ENCODE measurements at places on chromosomes 5 and 9.
A peak's percentile ranks its signal among the peaks of the same experiment; 100 is the strongest.

GRCh38 chr5:32223972-32224609, 50.0 kb upstream of the GOLPH3 start:
- DNase-seq, result peak; percentile 84

- peak; percentile 67 for DNase-seq
Measured at GRCh38 chr5:168578538-168579487, at the start of gene PANK3. PANK3 (minus strand) TSS chr5:168579368; CDS start chr5:168579283, 85 bp downstream.

DNA sequence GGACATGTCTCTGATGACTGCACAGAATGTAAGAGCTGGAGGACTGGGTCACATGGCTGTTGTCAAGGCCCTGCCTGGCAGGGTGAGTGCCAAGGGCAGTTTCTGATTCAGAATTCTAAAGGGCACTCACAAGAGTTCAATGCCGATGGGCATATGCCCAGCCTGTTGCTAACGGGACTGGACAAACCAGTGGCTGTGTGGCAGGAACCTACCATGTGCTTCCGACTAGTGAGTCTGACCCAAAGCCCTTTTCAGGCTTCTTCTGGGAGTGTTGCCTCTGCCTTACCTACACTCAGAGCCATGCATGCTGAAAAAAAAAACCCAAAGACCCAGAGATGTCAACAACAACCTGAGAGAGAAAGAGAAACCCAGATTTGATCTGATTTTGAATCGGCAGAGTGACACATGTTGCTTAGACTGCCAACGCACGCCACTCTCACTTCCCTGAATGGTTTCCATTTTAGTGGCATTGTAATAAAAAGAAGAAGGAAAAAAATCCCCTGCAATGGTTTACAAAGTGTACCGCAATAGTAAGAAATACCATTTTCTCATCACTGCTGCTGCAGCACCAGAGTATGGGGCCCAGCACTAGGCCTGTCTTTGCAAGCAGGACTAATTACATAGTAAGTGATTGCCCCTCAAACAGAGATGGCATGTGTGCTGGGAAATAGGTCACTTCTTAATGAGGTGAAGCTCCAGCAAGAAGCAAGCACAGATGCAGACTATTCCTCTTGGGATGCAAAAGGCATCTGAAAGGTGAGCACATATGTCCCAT, 194.3 kb downstream of the PALM2AKAP2 start:
- DNase-seq, result no peak

DNA sequence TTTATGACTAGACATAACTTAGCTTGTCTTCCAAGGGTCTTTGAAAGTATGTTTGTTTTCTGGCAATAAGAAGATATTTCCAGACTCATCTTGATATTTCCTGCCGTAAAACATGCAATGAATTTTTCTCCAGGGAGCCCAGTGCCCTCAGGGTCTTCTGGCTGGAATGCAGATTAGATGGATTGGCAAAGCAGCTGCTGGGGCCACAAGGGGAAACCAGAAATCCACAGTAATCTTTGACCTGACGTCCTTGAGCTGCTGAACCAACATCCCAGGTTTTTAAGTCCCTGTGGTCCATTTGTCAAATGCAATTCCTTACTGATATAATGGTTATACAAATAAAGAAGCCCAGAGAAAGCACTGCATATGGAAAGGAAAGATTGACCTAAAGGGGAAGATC, 93.0 kb downstream of the THBS4 start:
- peak; percentile 17 for DNase-seq

GRCh38 chr5:86354664-86355063, 263.1 kb upstream of the COX7C start:
- DNase-seq, result no peak

DNA sequence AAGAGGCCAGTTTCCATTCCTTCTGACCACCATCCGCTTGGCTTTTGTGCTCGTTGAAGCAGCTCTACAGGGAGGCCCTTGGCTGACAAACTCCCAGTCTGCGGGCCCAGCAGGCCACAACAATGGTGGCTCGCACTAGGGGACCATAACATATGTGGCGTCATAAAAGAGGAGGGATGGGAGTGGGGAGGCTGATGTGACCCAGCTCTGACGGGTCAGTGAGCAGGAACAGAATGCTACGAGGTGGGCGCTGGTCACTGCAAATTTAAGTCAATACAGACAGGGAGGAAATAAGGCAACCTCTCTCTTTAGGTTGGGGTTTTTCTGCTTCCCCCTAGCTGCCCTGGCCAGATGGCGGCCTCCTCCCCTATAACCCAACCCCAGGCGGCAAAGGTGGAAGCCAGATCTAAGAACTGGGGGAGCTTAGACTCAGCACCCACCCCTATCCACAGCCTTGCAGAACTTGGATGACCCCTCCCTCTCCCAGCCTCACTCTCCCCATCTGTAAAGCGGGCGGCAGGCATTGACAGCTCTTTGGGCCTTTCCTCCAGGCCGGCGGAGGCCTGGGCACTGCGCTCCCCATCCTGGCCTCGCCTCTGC, 778 bp downstream of the FRRS1L start:
- DNase-seq, result no peak

DNA sequence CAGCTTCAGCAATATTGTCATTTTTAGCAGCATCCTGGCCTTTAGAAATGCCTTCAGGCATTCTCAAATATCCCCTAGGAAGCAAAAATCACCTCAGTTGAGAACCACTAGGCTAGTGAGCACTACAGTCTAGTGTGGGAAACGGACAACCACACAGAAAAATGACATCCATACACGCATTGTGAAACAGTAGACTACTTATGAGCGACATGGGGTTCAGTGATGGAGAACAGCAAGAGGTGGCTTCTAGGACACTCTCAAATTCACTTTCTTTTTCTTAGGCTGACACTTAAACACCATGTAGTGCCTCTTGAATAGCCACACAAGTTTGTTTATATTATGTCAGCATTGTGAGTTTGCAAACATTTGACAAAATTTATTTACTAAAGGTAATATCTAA, 203.0 kb downstream of the KDM4C start:
- DNase-seq, result no peak

DNA sequence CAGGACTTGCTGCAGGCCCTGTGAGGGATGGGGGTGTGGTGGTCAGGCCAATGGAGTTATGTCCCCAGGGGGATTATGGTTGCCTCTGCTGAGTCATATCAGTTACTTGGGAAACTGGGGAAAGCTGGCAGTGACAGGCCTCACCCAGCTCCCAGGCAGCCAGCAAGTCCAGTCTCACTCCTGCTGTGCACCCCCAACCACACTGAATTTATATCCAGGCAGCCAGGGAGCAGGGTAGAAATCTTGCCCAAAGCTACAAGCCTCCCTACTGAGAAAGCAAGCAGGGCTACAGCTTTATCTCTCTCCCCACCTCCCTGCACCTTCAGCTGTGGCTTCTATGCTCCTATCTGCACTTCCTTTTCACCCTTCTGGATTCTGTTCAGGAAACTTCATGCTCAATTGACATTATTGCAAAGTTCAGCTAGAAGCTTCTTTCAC, 2076.0 kb upstream of the CDH9 start:
- peak; percentile 65 for DNase-seq

DNA sequence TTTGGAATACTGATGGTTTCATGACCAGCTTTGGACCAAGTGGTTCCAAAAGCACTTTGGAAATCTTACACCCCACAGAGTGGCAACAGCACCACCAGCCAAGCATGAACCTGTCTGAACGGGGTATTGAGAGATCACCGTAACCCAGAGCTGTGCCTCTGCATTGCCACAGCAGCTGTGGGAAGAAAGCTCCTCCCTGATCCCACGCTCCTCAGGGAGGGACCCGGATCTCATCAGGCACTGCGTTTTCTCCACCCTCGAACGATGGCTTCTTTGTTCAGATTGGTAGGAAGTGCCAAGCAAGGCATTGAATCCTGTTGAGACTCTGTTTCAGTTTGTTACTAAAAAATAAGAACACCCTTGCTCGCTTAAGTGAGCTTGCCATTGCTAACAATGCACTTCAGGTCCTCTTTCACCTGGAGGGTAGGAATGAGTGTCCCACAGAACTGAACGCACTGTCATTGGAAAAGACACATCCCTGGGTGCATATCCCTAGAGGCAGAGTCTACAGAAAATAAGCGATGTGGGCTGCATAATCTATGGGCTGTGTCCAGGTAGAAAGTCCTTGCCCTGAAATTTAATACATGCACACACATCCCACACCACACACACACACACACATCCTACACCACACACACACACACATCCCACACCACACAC, 118.0 kb upstream of the ICE1 start:
- no peak for DNase-seq

- DNase-seq, result no peak
Measured at GRCh38 chr5:18375641-18376040, 741.4 kb downstream of the TAF11L14 start.

- DNase-seq, result no peak
Measured at GRCh38 chr5:79224286-79224984, 11.5 kb upstream of the JMY start.

- DNase-seq, result peak; percentile 36
Measured at GRCh38 chr9:97695995-97696802, 941 bp downstream of the XPA start.

GRCh38 chr5:110638970-110639902, 87.2 kb downstream of the TMEM232 start:
- no peak for DNase-seq

GRCh38 chr9:28607843-28608242, 1034.6 kb upstream of the C9orf72 start:
- DNase-seq, result no peak

DNA sequence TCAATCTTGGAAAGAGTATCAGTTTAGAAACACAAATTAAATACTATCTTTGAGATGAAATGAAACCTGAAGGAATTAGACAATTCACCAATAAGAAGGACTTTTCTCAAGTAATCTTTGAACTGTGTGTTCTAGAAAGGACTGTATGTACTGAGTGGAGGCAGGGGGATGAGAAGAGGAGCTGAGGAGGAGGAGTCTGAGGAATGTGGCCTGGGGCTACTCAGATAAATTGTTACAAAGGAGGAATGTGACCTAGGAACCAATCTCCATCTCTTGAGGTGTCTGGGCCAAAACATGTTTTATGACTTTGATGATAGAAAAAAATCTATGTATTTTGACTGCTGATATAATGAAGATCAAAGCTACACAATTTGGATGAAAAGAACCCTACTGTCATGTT, 124.3 kb upstream of the ANKRD55 start:
- no peak for DNase-seq

DNA sequence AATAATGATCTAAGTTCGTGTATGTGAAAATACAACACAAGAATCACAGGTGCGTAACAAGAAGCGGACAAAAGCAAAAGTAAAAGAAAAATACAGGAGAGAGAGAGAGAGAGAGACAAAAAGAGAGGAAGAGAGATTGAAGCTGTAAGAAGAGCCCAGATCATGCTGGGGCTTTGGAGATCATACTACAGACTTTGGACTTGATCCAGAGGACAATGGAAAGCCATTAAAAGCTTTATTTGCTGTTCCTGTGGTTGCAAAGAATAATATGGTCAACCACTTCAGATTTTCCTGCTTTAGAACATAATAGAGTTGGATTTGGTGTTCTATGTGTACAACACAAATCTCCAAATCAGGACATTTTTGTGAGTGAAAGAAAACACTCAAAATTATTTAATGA, 561.4 kb downstream of the CAAP1 start:
- DNase-seq, result no peak

GRCh38 chr9:86410281-86410680, 56.1 kb upstream of the TUT7 start:
- DNase-seq, result no peak

- DNase-seq, result no peak
Measured at GRCh38 chr9:135326141-135326540, 153.4 kb upstream of the PPP1R26 start.

GRCh38 chr5:174111287-174111973, 65.9 kb downstream of the NSG2 start:
- DNase-seq, result no peak

DNA sequence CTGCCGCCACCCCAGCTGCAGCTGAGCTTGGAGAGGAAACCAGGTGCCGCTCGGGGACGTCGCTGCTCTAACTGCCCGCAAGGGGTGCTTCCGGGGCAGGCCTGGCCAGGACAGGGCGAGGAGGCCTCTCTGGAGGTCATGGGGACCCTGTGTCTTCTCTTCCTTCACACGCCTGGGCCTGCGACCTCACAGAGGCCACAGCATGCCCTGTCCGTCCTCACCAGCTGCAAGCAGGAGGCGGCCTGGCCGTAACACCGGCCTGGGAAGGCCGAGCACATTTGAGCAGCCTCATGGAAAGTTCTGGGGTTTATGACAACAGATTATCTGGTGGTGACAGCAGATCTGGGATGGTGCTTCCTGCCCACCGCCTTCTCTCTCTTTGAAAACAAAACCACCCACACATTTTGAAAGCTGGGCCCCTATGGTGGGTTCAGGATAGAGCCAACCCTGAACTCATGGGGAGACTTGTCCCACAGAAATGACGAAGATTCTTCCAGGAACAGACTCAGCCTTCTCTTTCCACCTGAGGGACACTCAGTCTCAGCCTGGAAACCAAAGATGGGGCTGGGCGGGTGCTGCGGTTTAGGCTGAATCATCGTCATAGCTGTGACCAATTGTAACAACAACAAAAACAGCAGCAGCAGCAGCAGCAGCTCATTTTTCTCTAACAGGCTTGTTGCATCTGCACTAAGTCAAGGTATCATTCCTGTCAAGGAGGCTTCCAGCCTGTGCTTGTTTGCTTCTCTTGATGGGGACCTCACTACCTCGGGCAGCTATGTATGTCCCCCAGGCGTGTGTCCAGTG, 99.6 kb upstream of the RAPGEF1 start:
- peak; percentile 88 for DNase-seq

DNA sequence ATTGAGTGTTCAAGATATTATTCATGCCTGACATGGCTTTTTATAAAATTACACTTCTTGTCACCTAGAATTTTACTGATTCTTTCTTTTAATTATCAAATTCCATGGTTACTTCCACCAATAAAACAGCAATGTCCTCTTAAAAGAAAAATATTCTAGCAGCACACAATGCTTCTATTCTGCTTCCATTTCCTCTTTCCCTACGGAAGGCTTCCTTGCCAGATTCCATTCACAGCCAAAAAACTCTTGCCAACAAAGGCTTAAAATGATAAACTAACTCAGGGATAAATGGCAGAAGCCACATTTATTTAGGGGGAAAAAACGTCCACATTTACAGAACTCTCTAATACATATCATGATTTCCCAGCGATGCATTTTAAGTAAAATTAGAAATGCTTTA, 111.6 kb downstream of the CTNND2 start:
- no peak for DNase-seq

- no peak for DNase-seq
Measured at GRCh38 chr9:87475463-87475862, 22.2 kb upstream of the DAPK1 start.

- peak; percentile 18 for DNase-seq
Measured at GRCh38 chr9:79257228-79257781, 314.5 kb upstream of the TLE4 start.

- no peak for DNase-seq
Measured at GRCh38 chr9:134854541-134854981, 26.0 kb upstream of the FCN2 start.

DNA sequence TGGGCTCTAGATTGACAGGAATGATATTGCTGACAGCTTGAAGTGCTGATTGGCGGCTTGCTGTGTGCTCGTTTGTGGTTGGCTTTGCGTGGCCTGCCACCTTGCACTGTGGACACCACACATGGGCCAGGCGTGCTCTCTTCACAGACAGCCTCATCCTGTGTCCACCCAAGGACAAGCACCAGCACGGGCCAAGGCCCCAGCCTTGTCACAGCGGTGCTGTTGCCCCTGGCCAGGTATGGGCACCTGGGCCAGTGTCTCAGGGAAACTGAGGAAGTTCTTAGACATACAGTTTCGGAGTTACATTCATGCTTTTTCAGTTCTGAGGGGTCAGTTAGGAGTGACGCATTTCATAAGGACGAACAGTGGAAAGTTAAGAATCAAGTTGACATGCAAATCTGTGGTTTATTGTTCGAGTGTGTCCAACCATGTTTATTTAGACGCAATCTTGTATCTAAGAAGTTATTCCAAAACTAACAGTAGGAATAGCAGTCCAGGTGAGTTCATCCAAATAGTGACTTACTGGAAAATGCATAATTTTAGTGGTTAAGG, 125.9 kb downstream of the EHMT1 start:
- no peak for DNase-seq

All from A172 (cell line).